ENCODE measurements at places on chromosomes 1 and 21.

- DNase-seq, result no peak
These were observed 192.2 kb downstream of the ROR1 start for GRCh38 chr1:63966016-63966415.

GRCh38 chr1:241638909-241639622 is 1.1 kb downstream of the CHML start:
- peak; percentile 39 for DNase-seq

GRCh38 chr1:54081306-54082270 is 28.2 kb downstream of the TCEANC2 start:
- DNase-seq, result peak; percentile 80

DNA sequence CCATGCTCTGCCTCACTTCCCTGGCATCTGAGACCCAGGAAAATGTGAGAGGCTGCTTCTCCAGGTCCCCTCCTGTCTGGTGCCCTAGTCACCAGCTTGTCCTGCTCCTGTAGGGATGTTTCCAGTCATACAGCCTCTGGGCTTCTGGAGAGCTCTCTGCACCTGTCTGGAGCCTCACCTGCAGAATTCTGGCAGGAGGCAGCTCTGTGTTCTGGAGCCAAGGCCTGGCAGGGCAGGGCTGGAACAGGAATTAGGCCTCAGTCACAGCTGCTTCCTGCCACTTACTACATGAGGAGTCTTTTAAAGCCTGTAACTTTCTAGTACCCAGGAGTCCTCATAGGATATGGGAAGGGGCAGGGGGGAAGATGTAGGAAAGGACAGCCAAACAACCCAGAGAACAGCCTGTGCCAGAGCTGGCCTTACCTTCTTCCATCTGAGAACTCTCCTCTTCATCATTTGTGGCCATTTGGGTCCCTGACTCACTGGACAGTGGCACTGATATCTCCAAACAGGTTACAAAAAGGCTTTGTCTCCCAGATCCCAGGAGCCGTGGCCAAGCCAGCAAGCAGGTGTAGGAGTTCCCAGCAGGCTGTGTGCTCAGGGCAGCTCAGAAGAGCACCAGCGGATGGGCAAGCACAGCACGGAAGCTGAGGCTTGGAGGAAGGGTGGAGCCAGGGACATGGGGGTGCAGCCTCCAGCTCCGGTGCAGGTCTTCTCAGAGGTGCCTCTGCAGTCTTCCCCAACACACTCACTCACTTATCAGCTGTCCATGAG is 31.4 kb upstream of the ARTN start:
- no peak for DNase-seq

- no peak for DNase-seq
These were observed 18.4 kb upstream of the TNFRSF1B start for GRCh38 chr1:12148160-12148957.

DNA sequence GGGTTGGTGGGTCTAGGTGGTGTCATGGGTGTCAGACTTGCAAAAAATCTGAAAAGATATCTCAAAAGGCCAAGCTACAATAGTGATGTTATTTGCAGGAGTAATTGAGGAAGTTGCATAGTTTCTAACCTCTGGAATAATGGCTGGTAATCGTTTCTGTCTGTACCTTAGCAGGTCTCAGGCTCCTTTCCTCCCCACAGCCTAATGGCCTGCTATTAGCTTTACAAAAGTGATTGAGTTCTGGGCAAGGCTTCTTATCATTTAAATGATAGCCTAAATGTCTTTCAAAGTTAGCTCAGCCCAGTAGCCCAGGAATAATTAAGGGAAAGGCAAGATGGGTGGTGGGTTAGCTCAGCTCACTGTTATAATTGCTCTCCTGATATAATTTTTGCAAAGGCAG is 37.7 kb upstream of the IGSF5 start:
- DNase-seq, result no peak

GRCh38 chr1:155077758-155078445 is 735 bp upstream of the EFNA3 start:
- no peak for DNase-seq

DNA sequence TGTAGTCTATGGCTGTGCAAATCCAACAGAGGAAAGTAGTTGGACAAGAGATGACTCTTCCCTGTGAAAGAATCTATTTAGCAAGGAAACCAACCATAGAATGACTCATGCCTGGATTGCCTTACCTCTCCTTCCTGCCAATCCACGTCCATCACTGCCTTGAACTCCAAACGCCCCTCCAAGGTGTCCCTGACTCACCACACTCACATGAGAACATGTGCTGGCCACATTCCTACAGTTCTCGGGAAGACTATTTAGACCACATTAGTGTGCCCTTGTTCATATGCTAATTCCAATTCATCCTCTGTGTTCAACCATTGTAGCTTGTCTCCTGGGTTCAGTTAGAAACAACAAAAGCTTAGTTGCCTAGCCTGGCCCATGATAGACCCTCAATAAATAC is 157.3 kb downstream of the SLC30A10 start:
- no peak for DNase-seq

DNA sequence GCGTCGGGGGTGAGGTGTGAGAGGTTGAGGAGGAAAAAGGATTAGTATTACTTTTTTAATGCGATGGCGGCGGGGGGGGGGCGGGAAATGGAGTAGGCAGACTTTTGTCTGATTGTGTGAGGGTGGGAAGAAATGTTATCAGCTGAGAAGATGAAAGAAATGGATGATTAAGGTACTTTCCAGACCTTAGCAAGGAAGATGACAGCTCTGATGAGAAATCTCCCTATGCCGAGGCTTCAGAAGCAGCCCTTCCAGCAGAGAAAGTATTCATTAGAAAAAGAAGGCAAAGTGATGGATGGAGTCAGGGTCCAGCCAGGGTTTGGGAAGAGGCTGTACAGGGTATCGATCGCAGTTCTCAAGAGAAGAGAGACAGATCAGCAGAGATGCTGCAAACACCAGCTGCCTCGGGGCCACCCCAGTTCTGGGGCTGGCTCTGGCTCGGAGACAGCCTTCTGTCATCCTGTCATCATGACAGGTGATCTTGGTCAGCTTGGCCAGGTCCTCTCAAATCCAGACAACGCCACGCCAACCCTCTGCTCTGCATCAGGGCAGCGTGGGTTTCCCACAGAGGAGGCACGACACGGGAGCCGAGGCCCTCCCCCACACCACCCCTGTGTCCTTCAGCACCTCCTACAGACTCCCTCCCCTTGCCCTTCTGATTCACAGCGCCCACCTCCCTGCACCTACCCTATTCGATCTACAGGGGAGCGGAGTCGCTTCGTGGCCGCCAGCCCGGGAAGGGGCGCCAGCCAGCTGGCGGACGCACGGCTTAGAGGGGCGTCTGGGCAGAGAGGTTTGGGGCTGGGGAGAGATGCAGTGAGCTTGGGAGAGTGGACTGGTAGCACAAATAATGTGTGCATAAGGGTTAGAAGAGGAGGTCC is 674 bp upstream of the ATXN7L2 start:
- DNase-seq, result no peak

DNA sequence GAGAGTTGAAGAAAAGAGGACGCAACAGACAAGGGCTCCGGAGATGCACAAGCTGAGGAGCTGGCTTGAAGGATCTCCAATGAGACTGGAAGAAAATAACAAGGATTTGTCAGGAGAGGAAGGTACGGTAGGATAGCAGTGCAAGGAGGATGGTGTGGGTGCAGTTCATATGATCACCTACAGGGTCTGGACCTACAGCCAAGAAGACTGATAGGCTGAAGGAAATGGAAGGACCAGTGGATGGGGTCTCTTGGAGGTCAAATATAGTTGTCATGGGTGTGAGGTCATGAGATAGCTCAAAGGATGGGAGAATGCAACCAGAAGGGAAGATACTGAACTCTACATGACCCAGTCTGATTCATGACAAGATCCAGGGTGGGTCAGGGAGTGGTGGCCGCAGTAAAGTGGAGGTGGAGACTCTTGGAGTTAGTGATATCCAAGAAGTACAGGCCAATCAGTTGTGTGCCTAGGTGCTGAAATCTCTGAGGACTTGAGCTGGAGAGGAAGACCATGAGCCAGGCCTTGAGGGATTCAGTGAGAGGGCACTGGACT is 15.3 kb upstream of the KANK4 start:
- DNase-seq, result no peak

- no peak for DNase-seq
These were observed 76.4 kb upstream of the EDN2 start for GRCh38 chr1:41560931-41561330.

DNA sequence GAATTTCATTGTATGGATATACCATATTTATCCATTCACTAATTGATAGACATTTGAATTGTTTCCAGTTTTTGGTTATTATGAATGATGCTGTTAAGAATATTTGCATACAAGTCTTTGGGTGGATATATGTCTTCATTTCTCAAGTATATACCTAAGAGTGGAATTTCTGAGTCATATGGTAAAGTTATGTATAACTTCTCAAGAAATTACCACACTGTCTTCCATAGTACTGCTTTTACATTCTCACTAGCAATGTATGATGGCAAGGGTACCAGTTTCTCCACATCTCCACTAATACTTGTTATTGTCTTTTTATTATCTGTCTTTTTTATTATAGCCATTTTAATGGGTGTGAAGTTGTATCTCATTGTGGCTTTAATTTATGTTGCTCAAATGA is 74.6 kb upstream of the TENT5C start:
- DNase-seq, result no peak

- DNase-seq, result no peak
These were observed 12.7 kb upstream of the PRELP start for GRCh38 chr1:203462878-203463277.

DNA sequence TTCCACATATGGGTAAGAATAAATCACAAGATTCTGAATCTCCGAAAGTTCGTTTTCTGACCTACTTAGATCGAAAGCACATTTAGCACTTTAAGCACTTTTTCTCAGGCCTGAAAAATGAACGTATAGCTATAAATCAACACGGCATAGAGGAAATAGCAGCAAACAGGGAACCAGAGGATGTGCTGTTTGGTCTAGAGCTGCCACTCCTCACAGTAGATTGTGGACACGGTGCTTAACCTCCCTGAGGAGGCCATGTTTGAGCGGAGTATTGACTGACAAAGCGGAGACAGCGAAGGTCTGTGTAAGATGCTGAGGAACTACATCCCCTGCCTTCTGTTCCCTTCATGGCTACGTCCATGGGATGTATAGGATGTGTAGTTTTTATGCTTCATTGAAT is 452.8 kb upstream of the NCAM2 start:
- no peak for DNase-seq

DNA sequence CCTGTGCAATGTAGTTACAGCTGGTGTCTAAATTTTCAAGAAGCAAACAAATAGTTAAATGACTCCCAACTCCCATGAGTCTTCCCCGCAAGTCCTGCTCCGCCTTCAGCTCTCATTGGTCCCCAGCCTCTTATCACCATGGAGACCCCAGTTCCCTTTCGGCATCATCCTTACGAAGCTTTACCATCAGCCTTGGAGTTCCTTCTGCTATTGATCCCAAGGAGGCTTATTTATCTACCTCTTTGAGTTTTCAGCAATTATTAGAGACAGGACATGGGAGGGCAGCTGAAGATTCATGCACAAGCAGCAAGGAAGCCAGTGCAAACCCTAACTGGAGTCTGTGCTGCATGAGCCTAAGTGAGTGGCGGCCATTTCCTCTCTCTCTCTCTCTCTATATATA is 12.3 kb downstream of the KCNA2 start:
- DNase-seq, result no peak

DNA sequence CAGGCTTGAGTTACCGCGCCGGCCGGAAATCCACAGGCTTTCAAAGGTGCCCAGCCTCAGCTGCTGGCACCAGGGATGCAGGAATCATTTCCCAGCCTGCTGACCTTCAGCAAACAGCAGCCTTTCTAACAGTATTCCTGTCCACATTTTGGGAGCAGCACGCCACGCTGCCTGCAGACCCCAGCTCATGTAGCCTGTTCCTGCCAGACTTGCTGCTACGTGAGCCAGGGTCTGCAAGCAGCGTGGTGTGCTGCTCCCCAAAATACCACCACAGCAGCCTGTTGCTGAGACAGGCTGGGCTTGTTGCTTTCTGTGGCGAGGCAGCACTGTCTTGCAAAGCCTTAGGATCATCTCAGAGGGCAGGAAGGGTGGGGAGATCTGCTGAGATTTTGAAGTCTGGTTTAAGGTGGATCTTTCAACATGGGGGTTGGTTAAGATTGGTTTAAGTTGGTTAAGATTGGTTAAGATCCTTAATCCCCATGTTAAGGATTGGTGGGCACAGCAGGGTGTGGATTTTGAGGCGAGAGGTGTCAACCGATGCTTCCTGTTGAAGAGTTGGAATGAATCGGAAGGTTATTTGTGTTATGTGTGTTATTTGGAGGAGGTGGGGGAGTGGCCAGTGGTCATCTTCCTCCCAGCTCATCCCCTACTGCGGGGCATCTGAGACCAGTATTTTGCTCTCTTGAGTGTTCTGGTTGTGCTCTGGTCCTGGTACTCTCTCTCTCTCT is 12.9 kb downstream of the FAAH start:
- no peak for DNase-seq

DNA sequence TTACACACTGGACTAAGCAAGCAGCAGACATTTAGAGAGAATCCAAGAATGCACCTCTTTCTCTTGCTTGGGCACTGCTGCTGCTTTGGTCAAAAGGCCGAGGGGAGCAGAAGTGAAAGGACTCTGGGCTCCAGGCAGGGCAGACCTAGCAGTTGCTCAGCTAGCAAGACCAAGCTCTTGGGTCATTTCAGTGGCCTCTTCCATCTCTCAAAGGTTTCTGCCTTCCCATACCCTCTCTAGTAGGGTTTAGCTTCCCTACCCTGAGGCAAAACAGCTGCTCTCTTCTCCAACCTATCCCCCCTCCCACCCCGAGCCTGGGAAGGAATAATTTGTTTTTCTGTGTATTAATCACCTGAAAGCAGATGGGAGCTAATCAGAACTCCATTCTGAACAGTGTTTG is 25.8 kb downstream of the TFAP2E start:
- no peak for DNase-seq

Data from hematopoietic multipotent progenitor cell treated with erythropoietin and hydrocortisone succinate and interleukin-3 and kit ligand, for 8 days (in vitro differentiated cells).